ENCODE measurements at places on chromosomes 7 and 10.

DNA sequence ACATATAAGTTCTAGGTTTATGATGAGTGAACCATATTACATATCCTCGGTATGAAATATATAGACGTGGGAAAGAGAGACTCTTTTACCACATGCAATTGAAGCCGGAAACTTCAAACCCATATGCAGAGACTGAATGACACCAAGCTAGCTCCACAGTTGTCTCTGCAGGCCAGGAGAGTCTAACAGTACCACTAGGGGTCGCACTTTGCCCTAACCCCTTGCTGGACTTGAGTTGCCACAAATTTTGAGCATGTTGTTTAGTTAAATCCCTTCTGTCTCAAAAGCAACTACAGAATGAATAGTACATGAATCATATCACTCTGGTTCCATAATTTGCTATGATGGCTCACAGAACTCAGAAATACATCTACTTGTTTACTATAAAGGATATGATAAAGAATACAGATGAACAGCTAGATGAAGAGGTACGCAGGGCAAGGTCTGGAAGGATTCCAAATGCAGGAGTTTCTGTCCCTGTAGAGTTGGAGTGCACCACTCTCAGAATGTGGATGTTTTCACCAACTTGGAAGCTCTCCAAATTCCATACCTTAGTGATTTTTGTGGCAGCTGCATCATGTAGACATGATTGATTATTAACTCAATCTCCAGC is 112.4 kb upstream of the YAE1 start:
- DNase-seq: no peak

DNA sequence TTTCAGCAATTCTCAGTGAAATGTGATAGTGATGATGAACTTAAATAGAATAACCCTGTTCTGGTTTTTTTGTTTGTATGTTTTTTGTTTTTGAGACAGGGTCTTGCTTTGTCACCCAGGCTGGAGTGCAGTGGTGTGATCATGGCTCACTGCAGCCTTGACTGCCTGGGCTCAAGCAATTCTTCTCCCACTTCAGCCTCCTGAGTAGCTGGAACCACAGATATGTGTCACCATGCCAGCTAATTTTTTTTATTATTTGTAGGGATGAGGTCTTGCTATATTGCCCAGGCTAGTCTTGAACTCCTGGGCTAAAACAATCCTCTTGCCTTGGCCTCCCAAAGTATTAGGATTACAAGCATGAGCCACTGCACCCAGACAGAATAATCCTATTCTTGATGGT is 14.3 kb upstream of the COL17A1 start:
- no peak for DNase-seq

GRCh38 chr7:121402701-121403100 is 6.6 kb upstream of the FAM3C start:
- no peak for DNase-seq

DNA sequence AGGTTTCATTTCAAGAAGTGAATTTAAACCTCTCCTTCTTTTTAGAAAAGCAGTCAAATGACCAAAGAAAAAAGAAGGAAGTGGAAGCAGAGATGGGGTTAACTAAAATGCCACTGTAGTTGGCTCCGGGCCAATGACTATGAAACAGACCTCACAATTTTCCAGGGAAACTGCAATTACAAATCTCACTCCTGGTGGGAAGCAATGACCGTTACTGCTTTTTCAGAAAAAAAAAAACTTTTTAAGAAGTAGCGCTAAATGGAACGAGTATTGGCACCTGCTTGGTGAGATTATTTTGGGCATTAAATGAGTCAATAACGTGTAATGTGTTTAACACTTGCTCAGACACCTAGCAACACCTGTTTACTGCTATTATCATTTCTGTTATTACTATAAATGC is 1.2 kb downstream of the SFRP4 start:
- no peak for DNase-seq

GRCh38 chr10:24953675-24954074 is 1.3 kb upstream of the PRTFDC1 start:
- DNase-seq: no peak

DNA sequence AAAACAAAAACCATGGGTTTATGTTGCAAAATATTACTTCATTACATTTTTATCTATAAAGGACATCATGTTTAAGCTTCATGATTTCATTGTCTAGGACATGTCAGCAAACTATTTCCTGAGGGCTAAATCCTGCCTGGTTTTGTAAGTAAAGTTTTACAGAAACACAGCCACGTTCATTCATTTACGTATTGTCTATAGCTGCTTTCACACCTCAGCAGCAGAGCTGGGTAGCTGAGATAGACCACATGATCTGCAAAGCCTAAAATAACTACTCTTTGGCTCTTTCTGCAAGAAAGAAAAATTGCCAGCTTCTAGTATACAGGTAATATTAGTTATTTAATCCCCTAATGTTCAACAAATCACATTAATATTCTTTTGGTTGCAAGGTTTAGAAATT is 12.7 kb upstream of the PIP4K2A start:
- DNase-seq: no peak

DNA sequence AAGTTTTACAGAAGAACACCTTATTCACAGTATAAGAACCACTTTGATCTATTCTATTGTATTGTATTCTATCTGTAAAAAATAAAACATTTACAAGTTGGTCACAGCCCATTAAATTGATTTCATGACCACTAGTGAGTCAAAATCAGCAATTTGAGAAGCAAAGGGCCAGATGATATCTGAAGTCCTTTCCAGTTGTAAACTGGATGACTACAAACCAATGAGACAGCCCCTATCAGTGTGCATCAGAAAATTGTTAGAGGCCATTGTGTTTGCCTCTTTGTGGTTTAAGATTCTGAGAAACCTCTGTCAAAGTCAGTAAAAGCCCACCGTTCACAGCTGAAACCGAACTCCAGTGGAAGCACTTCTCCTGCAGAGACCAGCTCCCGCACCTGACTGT is 54.8 kb downstream of the TBXAS1 start:
- DNase-seq: no peak

DNA sequence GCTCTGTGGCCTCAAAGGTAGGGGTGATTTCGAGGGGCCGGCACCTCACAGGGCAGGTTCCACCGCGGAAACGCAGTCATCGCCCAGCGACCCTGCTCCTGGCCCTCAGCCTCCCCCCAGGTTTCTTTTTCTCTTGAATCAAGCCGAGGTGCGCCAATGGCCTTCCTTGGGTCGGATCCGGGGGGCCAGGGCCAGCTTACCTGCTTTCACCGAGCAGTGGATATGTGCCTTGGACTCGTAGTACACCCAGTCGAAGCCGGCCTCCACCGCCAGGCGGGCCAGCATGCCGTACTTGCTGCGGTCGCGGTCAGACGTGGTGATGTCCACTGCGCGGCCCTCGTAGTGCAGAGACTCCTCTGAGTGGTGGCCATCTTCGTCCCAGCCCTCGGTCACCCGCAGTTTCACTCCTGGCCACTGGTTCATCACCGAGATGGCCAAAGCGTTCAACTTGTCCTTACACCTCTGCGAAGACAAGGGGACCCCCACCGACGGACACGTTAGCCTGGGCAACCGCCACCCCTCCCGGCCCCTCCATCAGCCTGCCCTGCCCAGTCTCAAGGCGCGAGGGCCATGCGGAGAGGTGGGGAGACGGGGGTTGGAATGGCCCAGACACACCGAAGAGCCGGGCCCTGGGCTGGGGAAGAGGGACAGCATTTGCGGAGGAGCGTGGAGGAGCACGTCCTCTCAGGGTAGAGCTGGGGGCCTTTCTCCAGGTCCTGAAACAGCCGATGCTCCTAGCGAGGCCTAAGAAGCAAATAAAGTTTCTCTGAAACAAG is 6.0 kb downstream of the SHH start:
- DNase-seq: no peak

DNA sequence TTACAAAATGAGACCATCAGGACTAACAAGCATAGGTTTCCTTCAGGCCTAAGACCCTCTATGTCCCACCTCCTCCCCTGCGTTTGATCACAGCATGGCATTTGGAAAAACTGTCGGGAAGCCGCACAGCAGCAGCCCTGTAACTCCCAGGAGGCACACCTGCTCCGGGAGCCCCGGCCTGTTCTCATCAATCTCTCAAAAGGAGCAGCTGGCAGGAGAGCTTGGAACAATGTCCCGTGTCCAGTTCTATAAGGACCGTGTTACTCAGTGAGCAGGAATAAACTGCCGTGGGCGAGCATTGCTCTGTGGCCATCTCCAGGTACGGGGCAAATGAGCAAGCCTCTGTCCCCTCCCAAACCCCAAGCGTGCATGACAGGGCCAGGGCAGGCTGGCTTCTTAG is 236.9 kb downstream of the SFMBT2 start:
- no peak for DNase-seq

GRCh38 chr10:14838582-14839304 is 637 bp downstream of the HSPA14 start:
- no peak for DNase-seq

DNA sequence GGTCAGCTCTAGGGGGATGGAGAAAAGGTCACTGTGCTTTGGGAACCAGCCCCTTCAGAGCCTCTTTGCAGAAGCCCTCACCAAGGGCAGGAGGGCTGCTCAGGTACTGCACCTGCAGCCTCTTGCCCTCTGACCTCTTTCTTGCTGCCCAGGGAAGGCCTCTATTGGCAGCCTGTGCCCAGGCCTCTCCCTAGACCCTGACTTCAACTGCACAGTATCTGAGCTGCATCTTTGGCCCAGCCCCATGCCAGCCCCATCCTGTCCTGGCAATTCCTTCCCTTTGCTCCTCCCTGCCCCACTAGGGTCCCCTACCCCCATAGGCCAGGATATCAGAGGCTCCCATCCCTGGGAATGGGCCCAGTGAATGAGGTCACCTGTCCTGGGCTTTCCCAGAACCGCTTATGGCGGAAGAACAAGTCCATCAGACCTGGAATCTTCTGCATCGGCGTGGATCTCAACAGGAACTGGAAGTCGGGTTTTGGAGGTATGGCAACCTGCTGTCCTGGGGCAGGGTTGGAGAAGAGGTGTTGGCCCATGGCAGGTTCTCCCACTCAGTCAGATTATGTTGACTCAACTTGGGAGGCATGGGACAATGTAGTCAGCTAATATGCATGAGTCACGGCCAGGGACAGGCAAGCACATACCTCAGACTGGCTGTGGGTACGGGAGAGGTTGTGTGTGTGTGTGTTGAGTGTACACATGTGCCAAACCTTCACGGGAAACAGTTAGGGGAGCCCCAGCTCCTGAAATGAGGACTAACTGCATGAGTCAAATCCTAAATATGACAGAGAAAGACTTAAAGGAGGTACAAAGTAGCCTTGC is 17.1 kb upstream of the CPA1 start:
- DNase-seq: no peak

DNA sequence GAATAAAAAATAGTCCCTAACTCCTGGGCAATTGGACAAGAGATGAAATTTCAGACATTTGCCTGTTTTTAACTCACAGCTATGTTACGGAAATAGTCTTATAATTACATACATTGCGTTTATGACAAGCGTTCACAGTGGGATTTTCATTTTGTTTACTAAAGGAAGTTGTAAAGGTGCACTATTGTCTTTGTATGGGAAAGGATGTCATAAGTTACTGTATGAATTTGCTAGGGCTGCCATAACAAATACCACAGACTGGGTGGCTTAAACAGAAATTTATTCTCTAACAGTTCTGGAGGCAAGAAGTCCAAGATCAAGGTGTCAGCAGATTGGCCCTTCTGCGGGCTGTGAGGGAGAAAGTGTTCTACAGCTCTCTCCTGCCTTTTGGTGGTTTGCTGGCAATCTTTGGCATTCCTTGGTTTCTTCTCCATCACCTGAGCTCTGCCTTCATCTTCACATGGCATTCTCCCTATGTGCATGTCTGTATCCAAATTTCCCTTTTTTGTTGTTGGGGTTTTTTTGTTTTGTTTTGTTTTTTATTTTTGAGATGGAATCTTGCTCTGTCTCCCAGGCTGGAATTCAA is 5.6 kb downstream of the NFE2L3 start:
- no peak for DNase-seq

GRCh38 chr7:70318511-70318910 is 720.2 kb downstream of the AUTS2 start:
- no peak for DNase-seq

GRCh38 chr10:113522460-113522859 is 30.4 kb upstream of the HABP2 start:
- DNase-seq: no peak

GRCh38 chr10:96968682-96969423 is 136.8 kb downstream of the LCOR start:
- no peak for DNase-seq

GRCh38 chr7:10802526-10802925 is 171.1 kb upstream of the PHF14 start:
- DNase-seq: no peak

- DNase-seq: no peak
Measured at GRCh38 chr10:90911133-90912051, 9.5 kb downstream of the ANKRD1 start.

DNA sequence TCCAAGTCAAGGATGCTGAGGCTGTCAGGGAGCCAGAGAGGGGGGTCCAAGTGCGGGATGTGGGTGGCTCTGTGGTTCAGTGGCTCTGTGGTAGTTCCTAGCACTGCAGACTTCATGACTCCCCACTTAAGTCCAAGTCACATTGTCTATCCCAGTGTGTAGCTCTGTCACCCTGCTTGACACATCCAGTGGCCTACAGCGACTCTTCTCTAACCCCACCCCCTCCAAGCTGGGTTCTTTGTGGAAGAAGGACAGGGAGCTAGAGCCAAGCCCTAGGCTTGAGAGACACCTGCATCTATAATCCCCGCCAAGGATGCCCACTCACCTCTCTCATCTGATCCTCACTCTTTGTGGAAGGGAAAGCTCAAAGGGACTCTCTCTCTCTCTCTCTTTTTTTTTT is 57.6 kb downstream of the ADCYAP1R1 start:
- DNase-seq: no peak

- DNase-seq: no peak
Measured at GRCh38 chr10:110502851-110503301, 5.2 kb downstream of the DUSP5 start.

- no peak for DNase-seq
Measured at GRCh38 chr7:327991-328702, 38.2 kb downstream of the FOXL3 start.

GRCh38 chr10:6579904-6580278 is at the start of gene PRKCQ:
Gene PRKCQ, minus strand, starts transcription at chr10:6580276. Its CDS starts 65,141 bp downstream, at chr10:6515135.
- no peak for DNase-seq

GRCh38 chr7:70014472-70015177 is 416.4 kb downstream of the AUTS2 start:
- no peak for DNase-seq

DNA sequence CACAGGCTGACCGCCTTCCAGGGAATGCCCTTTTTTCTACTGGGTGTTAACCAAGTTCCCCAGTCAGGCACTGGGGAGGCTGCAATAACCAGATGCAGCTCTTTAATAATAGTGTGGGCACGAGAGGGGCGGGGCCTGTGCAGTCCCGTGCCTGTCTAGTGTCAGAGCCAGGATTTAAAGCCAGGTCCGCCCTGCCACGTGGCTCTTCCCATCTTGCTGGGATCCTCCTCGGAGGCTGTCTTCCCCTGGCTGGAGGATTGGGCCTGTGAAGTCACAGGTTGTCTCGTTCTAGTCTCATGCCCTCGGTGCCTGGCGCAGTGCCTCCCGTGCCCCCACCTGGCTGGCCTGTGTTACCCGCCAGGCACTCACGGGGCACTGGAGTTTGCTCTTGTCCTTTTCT is 25.2 kb downstream of the TMEM120A start:
- DNase-seq: no peak

GRCh38 chr10:4819707-4820106 is 6.3 kb upstream of the AKR1E2 start:
- DNase-seq: no peak

Data from cortex of kidney (tissue), 1 donor.